ENCODE measurements at places on chromosomes 3 and 15.
A peak's percentile ranks its signal among the peaks of the same experiment; 100 is the strongest.

- no peak for DNase-seq
These were observed 22.7 kb upstream of the ZBTB20 start for GRCh38 chr3:115169808-115170207.

- peak; percentile 99 for DNase-seq
These were observed 48.0 kb upstream of the FSTL1 start for GRCh38 chr3:120498556-120499346.

DNA sequence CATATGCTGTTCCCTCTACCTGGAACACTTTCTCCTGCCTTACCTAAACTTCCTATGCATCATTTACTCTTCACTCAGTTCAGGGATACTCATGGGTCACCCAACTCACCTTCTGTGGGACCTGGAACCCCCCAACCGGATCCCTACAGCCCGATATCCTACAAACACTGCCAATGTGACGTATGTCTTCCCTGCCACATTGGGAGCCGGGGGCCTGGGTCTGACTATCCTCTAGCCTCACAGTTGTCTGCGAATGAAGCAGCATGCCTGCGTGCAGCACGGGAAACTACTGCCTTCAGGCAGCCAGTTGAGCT, 405 bp downstream of the NPRL2 start:
- DNase-seq, result no peak

DNA sequence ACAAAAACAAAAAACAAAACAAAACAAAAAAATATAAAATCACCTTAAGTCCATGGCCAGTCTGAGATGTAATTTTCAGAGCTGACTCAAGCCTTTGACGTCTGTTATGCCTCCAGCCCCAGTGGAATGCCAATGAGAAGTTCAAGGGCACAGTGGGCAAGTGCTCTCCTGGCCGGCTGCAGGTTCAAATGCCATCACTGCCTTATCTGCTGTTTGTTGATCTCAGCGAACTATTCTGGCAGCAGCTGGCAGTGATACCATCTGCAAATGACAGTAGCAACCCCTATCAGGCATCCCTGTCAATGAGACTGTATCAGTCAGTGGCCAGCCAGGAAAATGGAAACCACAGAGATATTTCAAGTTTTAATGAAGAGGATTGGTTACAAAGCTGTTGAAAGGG, 10.8 kb upstream of the PDE8A start:
- no peak for DNase-seq

DNA sequence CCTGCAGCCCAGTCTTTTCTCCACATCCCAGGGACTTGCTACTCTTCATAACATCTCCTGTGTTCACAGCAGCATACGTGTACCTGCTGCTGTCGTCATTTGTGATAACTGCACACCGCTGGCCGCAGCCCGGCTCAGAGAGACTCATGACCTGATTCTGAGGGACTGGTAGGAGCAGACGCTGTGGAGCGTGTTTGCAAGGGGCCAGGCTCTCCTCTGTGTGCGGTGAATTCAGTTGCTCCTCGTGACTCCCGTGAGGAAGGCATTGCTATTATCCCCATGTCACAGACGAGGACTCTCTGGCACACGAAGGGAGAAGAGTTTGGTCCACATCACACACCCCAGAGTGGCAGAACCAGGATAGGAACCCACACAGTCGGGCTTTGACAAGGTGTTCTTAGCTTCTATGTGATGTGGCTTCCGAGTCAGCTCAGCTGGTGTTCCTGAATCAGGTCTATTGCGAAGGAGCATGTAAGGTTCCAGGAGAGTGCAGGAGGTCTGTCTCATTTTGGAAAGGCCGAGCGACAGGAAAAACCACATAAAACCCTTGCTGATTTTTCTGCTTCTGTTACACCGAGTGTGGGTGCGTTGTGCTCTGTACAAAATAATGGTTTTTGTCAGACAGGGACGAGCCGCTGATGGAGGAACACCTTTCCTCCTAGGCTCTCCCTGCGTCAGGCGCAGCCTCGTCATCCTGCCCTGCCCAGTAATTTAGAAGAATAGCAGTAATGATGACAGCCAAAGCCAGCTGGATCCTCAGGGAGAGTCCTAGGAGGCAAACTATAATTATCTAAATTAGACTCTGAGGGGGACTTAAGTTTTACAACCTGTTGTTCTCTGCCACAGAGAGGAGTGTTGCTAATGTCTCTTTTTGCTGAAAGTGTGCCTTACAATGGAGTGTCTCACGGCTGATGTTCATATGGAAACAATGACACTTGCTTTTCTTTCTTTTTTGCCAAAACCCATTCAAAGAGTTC, 157.5 kb upstream of the RGMA start:
- DNase-seq, result no peak

- no peak for DNase-seq
These were observed 43.9 kb downstream of the HEG1 start for GRCh38 chr3:125011941-125012340.

- no peak for DNase-seq
These were observed 33.7 kb downstream of the HCN4 start for GRCh38 chr15:73335026-73335425.

DNA sequence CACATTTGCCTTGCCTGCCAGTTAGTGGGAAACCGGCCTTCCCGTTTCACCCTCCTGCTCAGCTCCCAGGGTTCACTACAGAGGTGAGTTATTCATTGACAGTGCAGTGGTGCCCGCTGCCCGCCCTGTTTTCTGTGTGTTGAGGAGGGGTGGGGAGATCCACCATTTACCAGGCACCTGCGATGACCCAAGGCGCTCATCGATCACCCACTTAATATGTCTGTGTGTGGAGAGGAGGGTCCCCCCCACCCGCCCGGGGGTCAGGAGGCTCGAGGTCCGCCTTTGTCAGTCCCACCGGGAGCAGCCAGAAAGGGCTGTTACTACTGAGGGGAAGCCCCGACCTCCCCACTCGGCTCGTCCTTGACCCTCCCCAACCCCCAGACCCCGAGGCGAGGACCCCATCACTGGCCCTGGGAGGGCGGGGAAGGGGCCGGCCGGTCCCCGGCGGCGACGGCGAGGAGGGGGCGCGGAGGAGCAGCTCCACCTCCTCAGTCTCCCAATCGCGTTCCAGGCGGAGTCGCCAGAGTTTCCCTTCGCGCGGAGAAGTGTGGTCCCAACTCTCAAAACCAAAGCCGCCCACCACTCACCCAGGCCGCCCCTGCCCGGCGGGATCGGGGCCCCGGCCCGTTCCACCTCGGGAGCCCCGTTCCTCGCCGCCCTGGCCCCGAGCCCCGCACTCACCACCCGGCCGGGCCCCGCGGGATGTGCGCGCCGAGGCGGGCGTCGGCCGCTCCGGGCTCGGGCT, 1.1 kb downstream of the PLXNB1 start:
- DNase-seq, result peak; percentile 28
